NCI-H187 treated with DMSO at 0.1 percent for 48 hours (cell line): ENCODE measurements at places on chromosomes 1 and 21.

DNA sequence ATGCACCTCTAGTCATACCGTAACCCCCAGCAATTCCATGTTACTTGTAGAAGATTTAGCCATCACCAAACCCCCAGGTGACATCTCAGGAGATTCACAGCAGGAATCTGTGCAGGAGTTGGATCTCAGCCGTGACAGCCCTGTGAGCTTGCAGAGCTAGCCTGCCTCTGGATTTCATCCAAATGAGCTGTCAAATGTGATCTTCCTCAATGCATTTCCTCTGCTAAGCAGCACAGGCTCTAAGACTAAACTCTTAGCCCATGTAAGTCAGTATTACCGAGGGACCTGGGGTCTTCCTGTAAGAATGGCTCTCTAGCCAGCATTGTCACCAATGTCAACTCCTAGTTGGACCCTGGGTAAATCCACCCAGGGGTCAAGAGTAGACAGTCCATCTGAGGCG, 41.7 kb downstream of the UMODL1 start:
- no peak for DNase-seq

DNA sequence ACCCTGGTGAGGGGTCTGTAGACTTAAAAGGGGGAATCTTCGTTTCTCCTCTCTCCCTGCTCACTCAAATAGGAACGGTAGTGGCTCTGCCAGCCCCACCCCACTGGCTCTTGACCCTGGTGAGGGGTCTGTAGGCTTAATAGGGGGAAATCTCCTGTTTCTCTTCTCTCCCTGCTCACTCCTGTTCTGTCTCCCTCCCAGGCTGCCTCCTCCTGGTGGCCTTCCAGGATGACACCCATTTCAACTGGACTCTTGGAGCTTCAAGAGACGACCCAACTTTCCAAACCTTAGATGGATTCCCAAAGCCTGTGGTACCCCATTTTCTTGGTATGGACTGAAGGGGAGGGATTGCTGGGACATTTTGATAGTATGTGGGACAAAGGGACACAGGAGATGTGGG, 1.4 kb upstream of the EPHB2 start:
- no peak for DNase-seq

DNA sequence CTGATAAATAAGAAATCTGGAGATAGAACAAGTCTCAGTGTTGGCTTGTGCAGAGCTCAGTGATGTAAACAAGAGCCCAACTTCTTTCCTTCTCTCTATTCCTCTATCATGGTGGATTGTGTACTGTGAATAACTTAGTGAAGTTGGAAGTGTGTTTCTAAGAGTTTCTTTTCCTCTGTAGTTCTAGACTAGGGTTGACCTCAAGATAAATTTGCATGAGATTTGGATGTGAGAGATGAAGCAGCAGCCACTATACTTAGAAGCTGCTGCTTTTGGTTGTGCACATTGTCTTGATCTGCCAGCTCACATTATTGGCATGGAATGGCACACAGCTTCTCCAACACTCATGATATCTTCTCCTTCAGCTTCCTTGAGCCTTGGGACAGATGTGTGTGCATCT, 198.9 kb upstream of the ZP4 start:
- no peak for DNase-seq

GRCh38 chr1:203036537-203036936, 10.2 kb downstream of the PPFIA4 start:
- no peak for DNase-seq

- no peak for DNase-seq
Measured at GRCh38 chr1:68378296-68379084, 71.3 kb downstream of the RPE65 start.

DNA sequence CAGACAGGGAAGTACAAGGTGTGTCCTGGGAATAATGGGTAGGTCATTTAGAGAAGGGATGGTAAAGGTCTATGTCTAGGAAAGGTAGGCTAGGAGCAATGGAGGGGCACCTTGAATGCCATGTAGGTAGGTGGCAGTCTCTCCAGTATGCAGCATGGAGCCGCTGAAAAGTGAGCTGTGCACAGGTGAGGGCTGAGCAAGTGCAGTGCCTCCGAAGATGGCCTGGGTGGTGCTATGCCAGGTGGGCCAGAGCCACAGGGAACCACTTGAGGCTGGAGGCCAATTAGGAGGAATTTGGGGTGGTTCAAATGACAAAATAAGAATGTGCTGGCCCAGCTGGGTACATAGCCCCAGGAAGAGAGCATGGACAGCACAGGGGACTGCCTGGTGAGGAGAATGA, 25.0 kb downstream of the RNU5D-1 start:
- no peak for DNase-seq

- DNase-seq, result no peak
Measured at GRCh38 chr1:69697340-69697739, 129.6 kb downstream of the LRRC7 start.

DNA sequence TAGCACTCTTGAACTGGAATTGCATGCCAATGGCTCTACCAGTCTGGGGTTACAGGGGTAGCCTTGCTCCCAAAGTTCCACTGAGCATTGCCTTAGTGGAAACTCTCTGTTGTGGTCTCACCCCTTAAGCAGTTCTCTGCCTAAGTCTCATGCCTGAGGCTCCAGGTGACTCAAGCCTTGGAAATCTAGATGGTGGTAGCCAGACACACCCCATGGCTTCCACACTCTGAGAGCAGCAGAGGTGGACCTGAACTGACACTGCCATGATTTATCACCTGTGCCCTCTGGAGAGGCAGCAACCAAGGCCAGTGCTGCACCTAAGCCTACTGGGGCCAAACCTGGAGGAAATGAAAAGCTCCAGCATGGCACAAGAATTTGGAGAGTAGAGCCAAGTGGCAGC, 285.7 kb upstream of the PKN2 start:
- no peak for DNase-seq

DNA sequence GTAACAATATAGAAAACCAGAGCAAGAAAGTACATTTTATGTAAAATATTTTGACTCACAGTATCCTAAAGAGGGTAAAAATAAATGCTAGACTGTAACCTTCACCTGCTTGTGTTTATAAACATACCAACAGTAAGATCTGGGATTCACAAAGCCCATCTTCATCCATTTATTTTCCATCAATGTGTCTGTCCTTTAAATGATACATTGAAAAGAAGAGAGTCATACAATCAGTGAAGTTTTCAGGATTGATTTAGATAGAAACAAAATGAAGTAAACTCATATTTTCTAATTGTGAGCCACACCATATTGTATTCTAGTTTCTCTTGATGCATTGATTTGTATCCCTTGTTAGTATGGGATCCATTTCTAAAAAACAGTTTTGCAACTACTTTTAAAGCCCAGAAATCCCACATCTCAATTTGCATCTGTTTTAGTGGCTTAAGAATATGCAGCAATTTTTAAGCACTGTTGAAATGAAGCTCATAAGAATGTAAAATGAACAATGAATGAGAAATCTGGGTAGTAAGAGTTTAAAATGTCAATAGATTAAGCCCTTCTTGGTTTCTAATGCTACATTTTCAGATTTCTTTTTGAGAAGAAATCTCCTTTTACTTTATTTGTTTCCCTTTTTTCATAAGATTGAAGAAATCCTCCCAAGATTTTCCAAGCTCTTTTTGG, 548.1 kb upstream of the ADGRL2 start:
- DNase-seq, result no peak

GRCh38 chr1:178867670-178868069, 3.2 kb downstream of the ANGPTL1 start:
- no peak for DNase-seq

DNA sequence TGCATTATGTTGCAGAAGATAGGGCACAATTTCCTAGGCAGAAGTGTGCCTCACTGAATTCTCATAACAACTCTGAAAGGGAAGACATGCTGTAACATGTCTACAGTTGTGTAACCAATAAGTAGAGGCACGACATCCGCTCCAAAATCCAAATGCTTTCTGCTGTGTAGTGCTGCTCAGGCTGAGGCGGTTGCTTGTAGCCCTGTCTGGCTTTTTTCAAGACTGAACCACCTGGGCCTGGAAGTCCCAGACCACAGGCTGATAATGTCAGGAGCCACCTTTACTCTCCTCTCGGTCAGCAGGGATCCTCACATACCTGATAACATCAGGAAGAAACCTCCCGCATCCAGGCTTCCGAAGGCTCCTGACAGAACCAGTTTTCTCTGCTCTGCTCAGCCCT, 10.9 kb downstream of the AKNAD1 start:
- DNase-seq, result no peak

DNA sequence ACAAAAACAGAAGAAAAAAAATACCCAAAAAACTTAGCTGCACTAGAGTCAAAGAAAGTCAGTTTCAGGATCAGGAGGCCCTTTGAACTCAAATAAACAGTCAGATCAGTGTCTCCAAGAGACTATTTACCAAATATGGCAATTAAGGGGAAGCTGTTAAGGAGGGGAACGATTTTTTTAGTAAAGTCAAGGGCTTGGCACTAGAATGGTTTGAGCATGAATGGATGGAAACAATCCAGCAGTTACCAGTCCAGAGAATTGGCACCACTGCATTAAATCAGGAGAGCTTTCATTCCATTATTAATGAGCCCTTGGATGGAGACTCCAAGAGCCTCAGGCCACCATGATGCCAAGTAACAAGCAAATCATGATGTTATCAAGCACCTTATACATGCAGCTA, 7.2 kb downstream of the TRAPPC3 start:
- DNase-seq, result no peak

- no peak for DNase-seq
Measured at GRCh38 chr1:93638981-93639380, 42.7 kb downstream of the BCAR3 start.

- DNase-seq, result no peak
Measured at GRCh38 chr1:110107867-110108469, 4.3 kb upstream of the UBL4B start.

DNA sequence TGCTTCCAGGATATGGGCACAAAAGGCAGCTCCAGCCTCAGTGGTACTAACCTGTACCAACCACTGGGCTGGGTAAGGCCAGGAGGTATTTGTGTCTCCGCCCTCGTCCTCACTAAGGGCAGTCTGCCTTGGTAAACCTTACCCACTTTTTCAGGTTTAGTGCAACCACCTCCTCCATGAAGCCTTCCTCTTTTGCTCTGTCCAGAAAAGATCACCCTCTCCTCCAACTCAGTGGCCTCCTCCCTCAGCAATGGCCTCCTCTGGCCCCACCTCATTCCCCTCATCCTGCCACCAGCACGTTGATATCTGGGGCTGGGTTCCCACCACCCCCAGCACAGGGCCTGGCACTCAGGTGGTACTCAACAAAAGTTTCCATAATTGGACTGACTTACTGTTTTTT, 161.5 kb downstream of the GRIK3 start:
- DNase-seq, result no peak

DNA sequence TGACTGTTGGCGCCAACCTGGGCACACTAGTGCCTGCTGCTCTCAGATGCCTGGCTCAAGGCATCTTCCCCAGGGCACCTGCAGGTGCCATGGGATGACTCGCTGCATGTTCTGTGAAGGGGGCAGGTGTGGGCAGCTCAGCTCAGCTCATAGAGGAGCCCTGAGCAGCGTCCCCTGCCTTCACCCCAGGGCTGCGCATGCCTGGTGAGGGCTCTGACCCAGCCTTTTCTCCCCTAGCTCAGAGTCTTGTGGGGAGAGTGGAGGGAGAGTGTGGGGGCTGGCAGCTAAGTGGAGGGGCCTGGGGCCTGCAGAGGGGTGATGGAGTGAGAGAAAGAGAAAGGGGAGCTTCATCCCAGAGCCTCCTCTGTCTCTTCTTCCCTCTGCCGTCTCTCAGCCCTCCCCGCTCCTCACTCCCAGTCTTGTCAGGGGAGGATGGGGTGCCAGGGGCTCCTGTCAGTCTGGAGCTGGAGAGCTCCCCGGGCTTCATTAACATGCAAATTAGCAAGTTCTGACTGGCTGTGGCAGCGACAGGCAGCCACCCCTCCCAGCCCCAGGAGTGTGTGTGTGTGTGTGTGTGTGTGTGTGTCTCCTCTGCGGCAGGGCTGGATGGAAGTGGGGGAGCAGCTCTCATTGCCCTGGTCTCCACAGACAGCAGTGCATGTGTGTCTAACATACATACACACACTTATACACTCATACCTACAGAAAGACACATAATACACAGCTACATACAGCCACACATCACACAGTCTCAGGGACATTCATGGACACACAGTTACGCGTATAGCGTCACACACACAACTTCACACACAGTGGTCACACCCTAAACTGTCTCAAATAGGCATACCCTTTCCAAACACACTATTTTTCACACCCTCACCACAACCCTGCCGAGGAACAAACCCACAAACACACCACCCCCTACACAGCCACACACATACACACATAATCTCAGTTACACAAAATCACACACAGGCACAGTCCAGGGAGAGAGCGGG, 34.0 kb downstream of the FOXO6 start:
- DNase-seq, result no peak

GRCh38 chr1:159465191-159465603, 25.7 kb downstream of the OR10J1 start:
- DNase-seq, result no peak

GRCh38 chr1:95716097-95716496, 482.1 kb downstream of the RWDD3 start:
- DNase-seq, result no peak

DNA sequence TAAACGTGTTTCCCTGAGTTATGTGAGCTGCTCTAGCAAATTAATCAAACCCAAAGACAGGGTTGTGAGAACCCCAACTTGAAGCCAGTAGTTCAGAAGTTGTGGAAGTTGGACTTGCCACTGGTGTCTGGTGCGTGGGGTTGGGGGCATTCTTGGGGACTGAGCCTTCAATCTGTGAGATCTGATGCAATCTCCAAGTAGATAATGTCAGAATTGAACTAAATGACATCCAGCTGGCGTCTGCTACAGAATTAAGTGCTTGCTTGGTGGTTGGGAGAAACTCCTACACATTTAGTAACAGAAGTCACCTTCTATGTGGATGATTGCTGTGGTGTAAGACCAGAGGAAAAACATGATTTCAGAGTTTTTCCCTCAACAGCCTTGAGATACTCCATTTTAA, 207.4 kb downstream of the FGGY start:
- no peak for DNase-seq

DNA sequence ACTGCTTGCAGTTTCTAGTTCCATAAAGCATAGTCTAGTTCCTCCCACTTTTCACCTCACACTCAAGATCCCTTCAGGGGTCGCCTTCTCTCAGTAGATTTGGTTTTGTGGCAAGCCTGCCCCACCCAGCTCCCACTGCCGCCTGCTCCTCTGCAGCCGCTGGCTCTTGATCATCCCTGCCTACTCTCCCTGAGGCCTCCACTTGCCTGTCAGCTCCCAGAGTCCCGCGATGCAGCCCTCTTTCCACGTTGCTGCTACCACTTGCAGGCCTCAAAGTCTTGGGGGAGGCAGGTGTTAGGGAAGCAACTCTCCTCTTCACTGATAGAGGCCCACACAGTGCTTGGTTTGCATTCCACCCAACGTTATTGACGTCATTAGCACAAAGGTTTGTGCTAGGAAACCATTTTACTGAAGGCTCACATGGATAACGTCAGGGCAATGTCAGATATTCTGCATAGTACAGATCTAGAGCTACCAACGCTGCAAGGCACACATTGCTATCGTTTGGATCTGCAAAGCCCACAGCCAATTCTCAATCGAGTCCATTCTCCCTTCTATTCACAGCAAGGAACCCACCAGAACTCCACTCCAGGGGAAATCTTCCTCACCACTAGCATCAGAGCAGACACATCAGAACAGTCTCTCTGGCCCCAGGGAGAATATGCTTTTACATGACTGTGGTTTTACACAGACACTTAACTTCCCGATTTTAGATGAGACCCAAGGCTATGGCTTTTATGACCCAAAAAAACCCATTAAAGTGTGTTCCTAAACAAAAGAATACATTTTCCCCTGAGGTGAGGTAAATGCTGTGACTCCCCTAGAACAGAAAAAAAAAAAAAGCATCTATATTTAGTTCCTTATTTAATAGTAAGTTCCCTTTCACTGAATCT, 519.5 kb upstream of the CAMK1G start:
- no peak for DNase-seq
